Activated CD8-positive, alpha-beta T cell treated with anti-CD3 and anti-CD28 coated beads, Interleukin-2, amount 10 ng/mL, durations not matched to agents 7 days and 5 days (primary cell): ENCODE measurements at places on chromosomes 16 and 17. TPM values are rescaled to one million over a fixed set of nuclear protein-coding genes. Genes with fewer than 3 reads are reported as not detected.

GRCh38 chr16:88971371-88972097 is 5.5 kb downstream of the CBFA2T3 start:
- DNase-seq: no peak
- H3K36me3 ChIP-seq: no peaks in the 10 kb centered on the region
- no peak overlapping the region for H3K27ac ChIP-seq
- peaks cover 10% of the 10 kb centered on the region for H3K27me3 ChIP-seq

- no peaks in the 10 kb centered on the region for H3K36me3 ChIP-seq
- no peak overlapping the region for H3K4me3 ChIP-seq
- no peak for DNase-seq
- peaks cover 2% of the 10 kb centered on the region for H3K27me3 ChIP-seq
- H3K4me1 ChIP-seq: peaks cover 17% of the 10 kb centered on the region
These were observed 35.2 kb downstream of the GJC1 start for GRCh38 chr17:44794851-44795413.

DNA sequence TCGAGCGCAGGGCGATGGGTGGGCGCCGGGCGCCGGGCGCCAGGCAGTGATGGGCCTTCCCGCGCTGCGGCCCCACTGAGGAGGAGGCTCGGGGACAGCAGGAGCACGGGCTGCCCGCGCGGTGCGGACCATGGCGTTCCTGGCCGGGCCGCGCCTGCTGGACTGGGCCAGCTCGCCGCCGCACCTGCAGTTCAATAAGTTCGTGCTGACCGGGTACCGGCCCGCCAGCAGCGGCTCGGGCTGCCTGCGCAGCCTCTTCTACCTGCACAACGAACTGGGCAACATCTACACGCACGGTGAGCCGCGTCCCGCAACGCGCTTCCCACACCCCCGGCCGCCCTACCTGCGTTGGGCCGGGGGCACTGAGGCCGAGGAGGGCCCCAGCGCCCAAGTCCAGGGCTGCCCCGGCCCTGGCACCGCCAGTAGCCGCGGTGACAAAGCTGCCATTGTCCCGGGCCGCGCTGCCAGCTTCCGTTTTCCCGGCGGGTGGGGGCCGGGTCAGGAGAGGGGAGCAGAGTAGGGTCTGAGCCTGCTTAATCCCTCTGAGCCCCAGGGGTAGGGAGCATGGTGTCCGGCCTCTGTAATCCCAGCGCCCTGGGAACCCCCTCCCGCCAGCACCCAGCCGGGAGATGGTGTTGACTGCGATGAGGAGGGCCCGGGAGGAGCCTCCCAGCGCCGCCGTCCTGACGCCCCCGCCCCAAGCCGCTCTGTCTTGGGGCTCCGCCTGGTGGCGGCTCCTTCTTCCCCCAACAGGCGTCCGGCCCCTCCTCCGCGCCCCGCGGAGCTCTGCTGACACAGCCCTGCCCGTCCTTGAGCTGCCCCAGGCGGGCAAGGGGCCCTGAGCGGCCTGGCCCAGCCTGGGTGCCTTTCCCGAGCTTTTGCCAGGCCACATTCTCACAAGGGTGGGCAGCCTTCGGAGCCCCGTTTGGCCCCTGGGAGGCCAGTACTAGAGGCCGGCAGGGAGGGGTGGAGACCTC is 685 bp downstream of the PAQR4 start:
- peaks cover 17% of the 10 kb centered on the region for H3K36me3 ChIP-seq
- H3K4me1 ChIP-seq: peaks cover 42% of the 10 kb centered on the region
- peaks cover 14% of the 10 kb centered on the region for H3K27me3 ChIP-seq

GRCh38 chr16:52389045-52389444 is 157.9 kb downstream of the TOX3 start:
- no peaks in the 10 kb centered on the region for H3K27me3 ChIP-seq
- no peak overlapping the region for H3K27ac ChIP-seq
- no peak for DNase-seq
- no peaks in the 10 kb centered on the region for H3K36me3 ChIP-seq

CMTM1 gene
- total RNA-seq: 15.0 TPM

DNA sequence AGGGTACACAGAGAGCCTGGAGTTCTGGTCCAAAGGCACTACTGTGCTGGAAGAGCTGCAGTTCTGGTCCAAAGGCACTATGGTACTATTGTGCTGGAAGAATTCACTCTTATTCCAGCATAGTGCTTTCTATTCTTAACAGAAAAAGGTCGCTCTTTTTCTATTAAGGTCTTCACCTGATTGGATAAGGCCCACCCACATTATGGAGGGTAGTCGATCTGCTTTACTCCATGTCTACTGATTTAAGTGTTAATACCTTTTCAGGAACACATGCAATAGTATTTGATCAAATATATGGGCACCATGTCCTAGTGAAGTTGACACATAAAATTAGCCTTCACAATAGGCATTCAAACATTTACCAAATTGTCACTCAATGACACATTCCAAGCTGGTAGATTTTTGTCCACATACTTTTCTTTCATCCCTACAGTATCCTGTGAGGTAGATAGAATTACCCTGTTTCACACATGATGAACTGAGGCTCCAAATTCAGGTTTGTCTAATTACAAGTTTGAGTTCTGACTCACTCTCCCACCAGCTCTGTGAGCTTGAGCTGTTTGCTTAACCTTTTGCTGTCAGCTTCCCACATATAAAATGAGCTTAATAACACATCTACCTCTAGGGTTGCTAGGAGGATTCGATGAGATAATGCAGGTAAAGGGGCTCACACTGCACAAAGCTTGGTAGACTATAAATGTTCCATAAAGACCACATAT is 129.9 kb downstream of the AIPL1 start:
- H3K4me1 ChIP-seq: no peaks in the 10 kb centered on the region
- no peak for DNase-seq
- peaks cover 5% of the 10 kb centered on the region for H3K27me3 ChIP-seq
- no peaks in the 10 kb centered on the region for H3K36me3 ChIP-seq
- H3K4me3 ChIP-seq: no peak overlapping the region

WIPI1 gene
- 40.8 TPM for total RNA-seq

GRCh38 chr16:10156099-10156498 is 26.1 kb downstream of the GRIN2A start:
- H3K4me1 ChIP-seq: no peaks in the 10 kb centered on the region
- H3K27ac ChIP-seq: no peak overlapping the region
- no peak for DNase-seq
- no peak overlapping the region for H3K4me3 ChIP-seq
- no peaks in the 10 kb centered on the region for H3K27me3 ChIP-seq

DNA sequence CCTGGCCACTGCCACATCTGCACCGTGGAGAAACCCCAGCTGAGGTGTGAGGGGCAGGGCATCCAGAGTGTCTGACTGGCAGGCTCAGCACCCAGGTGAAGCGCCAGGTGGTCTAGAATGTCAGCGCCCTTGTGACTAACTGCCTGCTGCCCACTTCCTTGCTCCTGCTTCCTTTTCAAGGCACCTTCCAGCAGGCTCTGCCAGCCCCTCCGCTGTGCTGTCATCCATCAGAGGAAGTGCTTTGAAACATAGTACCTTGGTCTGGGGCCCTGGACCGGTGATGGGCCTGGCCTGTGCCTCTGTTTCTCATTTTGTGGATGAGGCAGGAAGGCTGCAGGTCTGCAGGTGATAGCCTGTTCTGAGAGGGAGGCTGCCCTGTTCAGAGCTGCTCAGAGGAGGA is 5.5 kb downstream of the SPNS2 start:
- peaks cover 84% of the 10 kb centered on the region for H3K4me1 ChIP-seq
- peak overlapping the region; percentile 56 for H3K4me3 ChIP-seq
- H3K36me3 ChIP-seq: no peaks in the 10 kb centered on the region
- peaks cover 22% of the 10 kb centered on the region for H3K27me3 ChIP-seq
- H3K27ac ChIP-seq: peak overlapping the region; percentile 87
- DNase-seq: peak; percentile 41

FOXC2 gene
- total RNA-seq: not detected

COPRS gene
- 21.0 TPM for total RNA-seq

GRCh38 chr17:58110012-58110411 is 26.8 kb downstream of the DYNLL2 start:
- H3K27me3 ChIP-seq: peaks cover 3% of the 10 kb centered on the region
- no peaks in the 10 kb centered on the region for H3K36me3 ChIP-seq
- H3K4me1 ChIP-seq: no peaks in the 10 kb centered on the region
- DNase-seq: no peak

DNA sequence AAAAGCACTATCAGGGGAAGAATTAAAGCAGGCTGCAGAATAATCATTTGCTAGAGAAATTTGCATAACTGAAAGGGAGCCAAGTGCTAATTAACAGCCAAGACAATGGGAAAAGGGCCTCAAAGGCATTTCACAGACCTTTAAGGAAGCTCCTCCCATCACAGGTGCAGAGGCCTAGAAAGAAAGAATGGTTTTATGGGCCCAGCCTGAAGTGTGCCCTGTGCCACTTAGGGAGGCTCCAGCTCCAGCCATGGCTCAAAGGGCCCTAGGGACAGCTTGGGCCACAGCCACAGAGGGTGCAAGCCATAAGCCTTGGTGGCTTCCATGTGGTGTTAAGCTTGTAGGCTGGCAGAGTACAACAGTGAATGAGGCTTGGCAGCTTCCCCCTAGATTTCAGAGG is 50.1 kb downstream of the RNF112 start:
- H3K36me3 ChIP-seq: no peaks in the 10 kb centered on the region
- H3K4me3 ChIP-seq: no peak overlapping the region
- DNase-seq: no peak
- no peak overlapping the region for H3K27ac ChIP-seq
- peaks cover 31% of the 10 kb centered on the region for H3K4me1 ChIP-seq

DNA sequence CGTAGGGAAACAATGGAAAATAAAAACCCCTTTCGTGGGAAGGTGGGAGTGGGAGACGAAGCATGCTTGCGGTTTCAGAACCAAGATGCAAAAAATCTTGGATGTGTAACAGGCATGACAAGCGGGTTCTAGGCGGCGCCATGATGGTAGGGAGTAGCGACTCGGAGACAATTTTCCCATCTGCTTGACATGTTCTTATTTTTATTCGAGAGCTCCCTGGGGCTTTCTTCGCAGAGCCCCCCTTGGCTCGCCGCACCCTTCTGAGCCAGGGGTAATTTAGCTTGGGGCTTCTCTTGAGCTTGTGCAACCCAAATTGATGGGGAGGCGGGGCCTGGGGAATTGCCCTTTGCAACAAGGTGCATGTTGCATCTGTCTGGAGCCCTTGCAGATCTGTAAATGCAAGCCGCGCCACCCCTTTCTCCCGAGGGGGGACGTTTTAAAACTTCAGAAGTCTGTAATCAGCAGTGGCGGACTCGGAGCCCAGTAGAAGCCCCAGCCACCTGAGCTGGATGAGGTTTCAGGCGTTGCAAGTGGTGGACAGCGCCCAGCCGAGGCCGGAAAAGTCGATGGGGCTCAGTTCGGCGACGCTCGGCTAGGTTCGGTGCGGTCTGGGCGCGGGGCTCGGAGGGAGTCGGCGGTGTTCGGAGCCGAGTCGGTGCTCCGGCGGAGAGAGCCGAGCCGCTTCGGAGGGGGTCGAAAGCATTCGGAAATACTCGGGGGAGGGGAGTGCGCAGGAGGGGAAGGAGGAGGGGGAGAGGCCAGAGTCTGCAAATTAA is 2.9 kb downstream of the GNAO1 start:
- peak; percentile 78 for DNase-seq
- no peaks in the 10 kb centered on the region for H3K36me3 ChIP-seq
- H3K27ac ChIP-seq: no peak overlapping the region
- H3K27me3 ChIP-seq: peaks cover 57% of the 10 kb centered on the region

DNA sequence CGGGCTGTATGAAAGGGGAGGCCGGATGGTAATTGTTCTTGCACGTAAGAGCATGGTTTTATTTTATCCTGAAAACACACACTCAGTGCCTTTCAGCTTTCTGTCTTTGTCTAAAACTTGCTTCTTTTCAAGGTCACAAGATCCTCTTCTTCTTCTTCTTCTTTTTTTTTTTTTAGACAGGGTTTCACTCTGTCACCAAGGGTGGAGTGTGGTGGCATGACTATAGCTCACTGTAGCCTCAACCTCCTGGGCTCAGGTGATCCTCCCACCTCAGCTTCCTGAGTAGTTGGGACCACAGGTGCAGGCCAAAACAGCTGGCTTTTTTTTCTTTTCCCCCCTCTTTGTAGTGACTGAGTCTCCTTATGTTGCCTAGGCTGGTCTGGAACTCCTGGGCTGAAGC is 15.9 kb upstream of the ZNF629 start:
- peaks cover 29% of the 10 kb centered on the region for H3K4me1 ChIP-seq
- no peak overlapping the region for H3K4me3 ChIP-seq
- H3K36me3 ChIP-seq: no peaks in the 10 kb centered on the region
- peak; percentile 42 for DNase-seq
- peak overlapping the region; percentile 10 for H3K27ac ChIP-seq

GRCh38 chr17:50665838-50666237 is 31.2 kb downstream of the ABCC3 start:
- H3K4me1 ChIP-seq: peaks cover 15% of the 10 kb centered on the region
- no peak overlapping the region for H3K27ac ChIP-seq
- no peak overlapping the region for H3K4me3 ChIP-seq
- no peak for DNase-seq
- no peaks in the 10 kb centered on the region for H3K27me3 ChIP-seq

RGS11 gene
- not detected for total RNA-seq

DNA sequence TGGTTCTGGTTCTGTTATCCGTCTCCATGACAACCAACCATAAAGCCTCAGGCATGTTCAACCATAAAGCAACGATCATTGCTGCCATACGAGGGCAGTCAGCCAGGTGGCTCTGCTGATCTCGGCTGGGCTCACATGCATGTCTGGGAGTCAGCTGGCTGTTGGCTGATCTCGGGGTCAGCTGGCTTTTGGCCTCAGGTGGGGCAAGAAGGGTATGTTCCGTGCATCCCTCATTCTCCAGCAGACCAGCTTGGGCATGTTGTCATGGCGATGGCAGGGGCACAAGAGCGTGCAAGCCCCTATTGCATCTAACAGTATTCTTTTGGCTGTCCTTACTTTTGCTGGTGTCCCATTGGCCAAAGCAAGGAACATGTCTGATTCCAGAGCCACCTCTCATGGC is 86.2 kb downstream of the ABCC6 start:
- H3K36me3 ChIP-seq: peaks cover 50% of the 10 kb centered on the region
- H3K27ac ChIP-seq: no peak overlapping the region
- no peaks in the 10 kb centered on the region for H3K27me3 ChIP-seq
- DNase-seq: no peak

DNA sequence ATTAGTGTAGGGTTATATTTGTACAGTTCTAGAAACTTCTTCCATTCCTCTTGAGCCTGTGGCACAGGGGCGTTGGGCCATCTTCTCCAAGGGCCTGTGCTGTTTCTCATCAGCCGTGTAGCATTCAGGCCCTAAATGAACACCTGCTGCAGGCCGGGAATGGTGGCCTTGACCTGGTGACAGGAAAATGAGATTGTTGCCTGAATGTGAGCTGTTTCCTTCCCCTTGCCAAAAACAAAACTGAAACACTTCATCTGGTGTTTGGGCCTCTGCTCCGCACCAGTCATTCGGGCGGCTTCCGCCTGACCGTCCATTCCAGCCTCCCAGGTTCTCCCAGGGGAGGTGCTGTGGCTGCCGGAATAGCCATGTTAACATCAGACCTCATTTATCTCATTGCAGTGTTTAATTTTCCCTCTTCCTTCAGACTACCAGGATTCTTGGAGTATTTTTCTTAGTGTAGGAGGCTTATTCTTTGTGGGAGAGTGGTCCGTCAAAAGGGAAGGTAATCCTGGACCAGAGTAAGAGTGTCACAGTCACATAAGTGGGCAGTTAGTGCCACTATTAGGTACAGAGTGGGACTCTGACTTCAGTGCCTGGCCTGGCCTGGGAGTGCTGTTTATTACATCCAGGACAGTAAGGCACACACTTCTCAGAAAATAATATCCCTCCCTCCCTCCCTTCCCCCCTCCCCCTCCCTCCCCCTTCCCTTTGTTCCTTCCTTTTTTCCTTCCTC is 61.9 kb downstream of the WWP2 start:
- no peak for DNase-seq
- peaks cover 4% of the 10 kb centered on the region for H3K4me1 ChIP-seq
- no peak overlapping the region for H3K4me3 ChIP-seq
- no peaks in the 10 kb centered on the region for H3K27me3 ChIP-seq
- peaks cover 5% of the 10 kb centered on the region for H3K36me3 ChIP-seq

- no peak overlapping the region for H3K27ac ChIP-seq
- DNase-seq: no peak
- no peaks in the 10 kb centered on the region for H3K36me3 ChIP-seq
- H3K4me1 ChIP-seq: peaks cover 6% of the 10 kb centered on the region
These were observed 4.1 kb upstream of the CDH3 start for GRCh38 chr16:68640972-68641371.
